ENCODE measurements at places on chromosomes 4 and X.

GRCh38 chrX:17535229-17535628 lies 160.2 kb downstream of the NHS start:
- no peak for DNase-seq

- no peak for DNase-seq
Measured at GRCh38 chr4:174394915-174395314, 111.2 kb downstream of the CEP44 start.

DNA sequence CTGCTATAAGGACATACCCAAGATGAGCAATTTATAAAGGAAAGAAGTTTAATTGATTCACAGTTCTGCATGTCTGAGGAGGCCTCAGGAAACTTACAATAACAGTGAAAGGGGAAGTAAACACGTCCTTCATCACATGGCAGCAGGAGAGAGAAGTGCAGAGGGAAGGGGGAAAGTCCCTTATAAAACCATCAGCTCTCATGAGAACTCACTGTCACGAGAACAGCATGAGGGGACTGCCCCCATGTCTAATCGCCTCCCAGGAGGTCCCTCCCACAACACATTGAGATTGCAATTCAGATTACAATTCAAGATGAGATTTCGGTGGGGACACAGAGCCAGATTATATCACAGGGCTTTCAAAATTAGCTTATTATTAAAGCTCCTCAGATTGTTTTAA lies 209.5 kb upstream of the PPP3CA start:
- DNase-seq = no peak

DNA sequence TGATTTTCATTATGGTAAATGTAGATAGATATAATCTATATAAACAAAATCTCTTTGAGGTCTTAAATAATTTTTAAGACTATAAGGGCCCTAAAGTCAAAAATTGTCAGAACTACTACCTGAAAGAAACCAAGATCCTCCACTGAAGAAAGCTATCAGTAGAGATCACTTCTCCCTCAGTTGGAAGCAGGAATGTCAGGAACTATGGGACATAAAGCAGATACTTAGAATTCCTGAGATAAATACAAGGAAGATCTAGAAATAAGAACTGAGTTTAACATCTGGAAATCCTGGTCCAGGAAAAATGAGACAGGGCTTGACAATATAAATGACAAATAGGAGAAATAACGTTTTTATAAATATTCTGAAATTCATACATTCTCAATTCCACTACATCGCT lies 97.2 kb downstream of the ADAMTS3 start:
- no peak for DNase-seq

- DNase-seq = no peak
Measured at GRCh38 chr4:65668201-65669089, 1.8 kb downstream of the EPHA5 start.

GRCh38 chrX:40457406-40457805 lies 123.4 kb upstream of the ATP6AP2 start:
- no peak for DNase-seq

DNA sequence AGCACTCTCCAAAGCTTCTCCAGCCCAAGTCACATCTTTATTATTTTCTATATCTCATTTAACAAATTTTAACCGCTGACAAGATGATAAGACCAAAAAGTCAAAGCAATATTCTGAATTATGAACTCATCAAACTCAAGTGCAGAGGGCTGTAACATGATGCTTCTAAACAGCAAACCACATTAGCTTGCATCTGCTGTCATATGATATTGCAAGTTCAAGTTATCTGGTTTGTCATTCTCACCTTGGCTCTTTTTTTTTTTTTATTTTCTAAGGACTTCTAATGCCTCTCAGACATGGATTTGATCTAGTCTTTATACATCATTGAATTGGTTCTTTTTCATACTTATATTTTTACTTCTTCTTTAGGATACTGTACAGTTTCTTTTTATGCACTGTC lies 93.4 kb downstream of the SLC10A7 start:
- DNase-seq = no peak
